Central memory CD8-positive, alpha-beta T cell (primary cell): ENCODE measurements at places on chromosomes 16 and 17.

- no peaks in the 10 kb centered on the region for H3K27me3 ChIP-seq
- H3K36me3 ChIP-seq = peaks cover 38% of the 10 kb centered on the region
- H3K4me1 ChIP-seq = peaks cover 13% of the 10 kb centered on the region
- no peak for DNase-seq
- H3K27ac ChIP-seq = peak overlapping the region; percentile 21
Measured at GRCh38 chr16:88608076-88608475, 30.3 kb upstream of the IL17C start.

- no peaks in the 10 kb centered on the region for H3K27me3 ChIP-seq
- no peak for DNase-seq
- H3K27ac ChIP-seq = no peak overlapping the region
- H3K36me3 ChIP-seq = no peaks in the 10 kb centered on the region
Measured at GRCh38 chr17:50807009-50807408, 28.4 kb upstream of the WFIKKN2 start.

- DNase-seq = no peak
- H3K27me3 ChIP-seq = no peaks in the 10 kb centered on the region
Measured at GRCh38 chr17:75087182-75087557, 584 bp upstream of the SLC16A5 start.

GRCh38 chr16:74865922-74866598, 91.4 kb upstream of the FA2H start:
- no peak overlapping the region for H3K27ac ChIP-seq
- no peak for DNase-seq
- no peaks in the 10 kb centered on the region for H3K27me3 ChIP-seq
- H3K36me3 ChIP-seq = no peaks in the 10 kb centered on the region

GRCh38 chr17:47993031-47993564, 22.2 kb downstream of the CDK5RAP3 start:
- H3K27ac ChIP-seq = no peak overlapping the region
- no peak overlapping the region for H3K4me3 ChIP-seq
- H3K36me3 ChIP-seq = no peaks in the 10 kb centered on the region
- peaks cover 18% of the 10 kb centered on the region for H3K27me3 ChIP-seq

GRCh38 chr16:70746040-70746707, 54.8 kb downstream of the VAC14 start:
- DNase-seq = no peak
- no peaks in the 10 kb centered on the region for H3K27me3 ChIP-seq
- H3K36me3 ChIP-seq = peaks cover 11% of the 10 kb centered on the region
- no peak overlapping the region for H3K27ac ChIP-seq
- no peak overlapping the region for H3K4me3 ChIP-seq

DNA sequence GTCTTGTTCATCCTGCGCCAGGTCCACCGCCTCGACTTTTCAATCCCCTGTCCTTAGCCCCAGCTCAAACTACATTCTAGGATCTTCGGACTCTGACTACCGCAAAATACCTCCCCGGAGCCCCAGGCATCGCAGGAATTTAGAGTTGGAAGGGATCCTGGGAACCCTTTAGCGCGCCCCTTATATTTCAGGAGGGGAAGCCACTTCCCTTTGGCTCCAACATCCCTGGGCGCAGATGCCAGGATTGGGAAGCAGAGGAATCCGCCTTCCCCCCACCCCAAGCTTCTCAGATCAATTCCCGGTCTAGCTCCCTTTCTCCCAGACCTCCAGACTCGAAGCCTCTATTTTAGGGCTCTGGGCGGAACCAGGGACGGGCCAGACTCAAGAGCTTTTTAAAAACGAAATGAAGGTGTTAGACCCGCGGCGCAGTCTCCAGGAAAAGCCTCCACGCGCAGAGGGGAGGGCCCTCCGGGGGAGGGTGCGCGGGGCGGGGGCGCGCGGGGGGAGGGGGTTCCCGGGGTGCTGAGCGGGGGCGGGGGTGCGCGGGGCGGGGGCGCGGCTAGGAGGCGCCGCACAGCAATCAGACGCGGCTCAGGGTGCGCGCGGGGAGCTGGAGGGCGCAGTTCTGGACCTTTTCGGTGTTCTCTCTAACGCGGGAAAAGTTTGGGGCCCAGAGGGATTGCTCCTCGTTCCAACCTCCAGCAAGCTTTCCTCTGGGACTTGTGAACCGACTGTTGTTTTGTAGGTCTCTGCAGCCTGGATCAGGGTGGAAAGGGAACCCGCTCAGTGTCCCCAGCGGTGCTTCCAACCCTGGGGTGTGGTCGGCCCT, 1.6 kb downstream of the AHSP start:
- no peak overlapping the region for H3K4me3 ChIP-seq
- H3K4me1 ChIP-seq = no peaks in the 10 kb centered on the region
- no peaks in the 10 kb centered on the region for H3K36me3 ChIP-seq
- no peak overlapping the region for H3K27ac ChIP-seq
- no peak for DNase-seq

- DNase-seq = no peak
- H3K36me3 ChIP-seq = no peaks in the 10 kb centered on the region
- no peaks in the 10 kb centered on the region for H3K4me1 ChIP-seq
Measured at GRCh38 chr17:38600416-38600815, 5.3 kb downstream of the SRCIN1 start.

GRCh38 chr16:30491744-30492308, 19.3 kb downstream of the ITGAL start:
- H3K36me3 ChIP-seq = peaks cover 93% of the 10 kb centered on the region
- H3K4me3 ChIP-seq = no peak overlapping the region
- DNase-seq = no peak
- H3K27ac ChIP-seq = peak overlapping the region; percentile 27
